ENCODE measurements at places on chromosomes 1 and 21.

DNA sequence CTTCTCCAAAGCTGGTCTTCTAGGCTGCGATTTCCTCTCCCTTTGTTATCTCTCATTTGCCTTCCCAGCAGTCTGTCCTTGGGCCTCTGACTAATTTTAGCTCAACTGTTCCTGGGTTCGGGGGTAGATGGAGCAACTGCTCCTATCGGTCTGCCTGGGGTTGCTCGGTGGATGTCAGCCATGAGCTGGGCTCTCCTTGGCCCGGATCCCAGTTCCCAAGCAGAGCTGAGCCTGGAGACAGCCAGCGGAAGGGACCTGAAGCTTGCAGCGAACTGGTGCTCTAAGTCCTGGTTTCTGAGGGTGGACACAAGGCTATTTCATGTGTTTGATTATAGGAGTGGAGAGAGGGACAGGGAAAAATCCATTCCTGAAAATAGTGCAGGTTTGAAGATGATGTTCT lies 423.0 kb downstream of the RPS6KC1 start:
- DNase-seq = no peak

GRCh38 chr1:57063406-57064125 lies 97.8 kb upstream of the C8B start:
- no peak for DNase-seq

GRCh38 chr1:197327776-197328364 lies 59.8 kb downstream of the CRB1 start:
- DNase-seq = no peak

- DNase-seq = no peak
These were observed 51.9 kb downstream of the DIPK1A start for GRCh38 chr1:92909321-92909720.

DNA sequence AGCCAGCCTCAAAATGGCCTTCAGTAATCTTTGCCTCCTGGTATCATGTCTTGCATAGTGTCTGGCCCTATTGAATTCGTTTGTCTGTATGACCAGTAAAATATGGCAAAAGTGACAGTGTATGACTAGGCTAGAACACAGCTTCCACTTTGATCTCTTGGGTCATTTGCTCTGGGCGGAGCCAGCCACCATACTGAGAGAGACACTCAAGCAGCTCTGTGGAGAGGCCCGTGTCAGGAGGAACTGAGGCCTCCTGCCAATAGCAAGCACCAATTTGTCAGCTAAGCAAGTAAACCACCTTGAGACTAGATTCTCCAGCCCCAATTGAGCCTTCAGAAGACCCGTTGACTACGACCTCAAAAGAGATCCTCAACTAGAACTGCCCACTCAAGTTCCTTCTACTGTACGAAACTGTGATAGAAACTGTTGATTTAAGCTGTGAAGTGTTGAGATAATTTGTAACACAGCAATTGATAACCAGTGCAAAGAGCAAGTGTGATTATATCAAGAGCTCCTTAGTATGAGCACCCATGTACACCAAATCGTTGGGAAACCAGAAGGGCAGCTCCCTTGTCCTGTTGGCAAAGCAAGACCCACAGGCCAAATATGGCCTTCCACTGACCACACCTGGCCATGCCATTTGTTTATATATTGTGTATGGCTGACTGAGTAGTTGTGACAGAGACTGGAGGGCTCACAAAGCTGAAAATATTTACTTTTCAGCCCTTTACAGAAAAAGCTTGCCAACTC lies 52.7 kb upstream of the SERBP1 start:
- no peak for DNase-seq

DNA sequence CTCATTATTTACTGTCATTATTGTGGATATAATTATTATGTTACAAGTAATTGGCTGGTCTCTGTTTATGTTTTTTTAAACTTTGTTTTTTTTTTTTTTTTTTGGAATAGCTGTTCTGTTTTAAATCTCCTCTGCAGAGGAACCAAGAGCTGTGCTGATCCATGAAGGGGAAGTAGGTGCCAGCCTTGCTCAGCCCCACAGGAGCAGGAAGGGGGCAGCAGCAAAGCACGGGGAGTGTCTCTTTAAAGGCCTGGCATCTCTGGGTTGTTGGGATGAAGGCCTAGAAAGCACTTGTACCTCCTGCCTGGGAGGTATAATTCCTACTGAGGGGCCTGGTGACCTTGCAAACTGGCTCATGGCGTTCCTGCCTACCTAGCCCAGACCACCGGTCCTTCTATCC lies 2.5 kb upstream of the GRHL3 start:
- no peak for DNase-seq

DNA sequence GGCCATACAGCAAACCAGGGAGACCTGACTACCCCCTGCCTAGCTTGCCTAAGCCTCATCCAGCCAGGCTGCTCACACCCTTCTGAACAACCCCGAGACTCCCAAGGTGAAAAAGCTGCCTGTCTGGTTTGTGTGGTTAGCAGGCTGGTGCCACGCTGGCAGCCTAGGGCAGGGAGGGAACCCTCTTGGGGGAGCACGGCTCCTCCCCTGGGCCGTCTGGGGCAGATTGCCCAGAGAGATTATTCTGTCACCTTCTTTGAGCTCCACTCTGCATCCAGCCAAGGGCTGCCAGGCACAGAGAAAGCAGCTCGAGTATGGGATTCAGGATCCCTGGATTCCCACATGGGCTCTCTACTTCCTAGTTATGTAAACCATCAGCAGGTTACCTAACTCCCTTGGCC lies 27.5 kb upstream of the TCEA3 start:
- no peak for DNase-seq

DNA sequence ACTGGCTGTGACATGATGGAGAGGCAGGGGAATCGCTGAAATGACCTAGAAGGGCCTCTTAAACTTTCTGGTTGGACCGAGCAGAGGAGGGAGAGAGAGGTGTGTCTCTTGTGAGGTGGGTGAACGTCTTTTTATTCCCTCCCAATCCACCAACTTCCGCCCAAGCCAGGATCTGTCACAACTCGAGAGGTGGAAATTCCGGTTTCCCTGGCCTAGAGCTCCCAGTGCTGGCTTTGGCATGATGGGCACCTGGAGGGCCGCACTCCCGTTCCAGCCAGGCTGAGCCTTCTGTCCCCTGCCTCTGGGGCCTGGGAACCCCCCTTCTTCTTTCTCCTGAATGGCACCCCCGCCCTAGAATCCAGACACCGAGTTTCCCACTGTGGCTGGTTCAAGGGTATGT lies at the start of gene SEMA4A:
Gene SEMA4A (plus strand): TSS at position 224 of the 400 bp plus-strand sequence. CDS start 994 bp downstream, outside the sequence.
- no peak for DNase-seq

DNA sequence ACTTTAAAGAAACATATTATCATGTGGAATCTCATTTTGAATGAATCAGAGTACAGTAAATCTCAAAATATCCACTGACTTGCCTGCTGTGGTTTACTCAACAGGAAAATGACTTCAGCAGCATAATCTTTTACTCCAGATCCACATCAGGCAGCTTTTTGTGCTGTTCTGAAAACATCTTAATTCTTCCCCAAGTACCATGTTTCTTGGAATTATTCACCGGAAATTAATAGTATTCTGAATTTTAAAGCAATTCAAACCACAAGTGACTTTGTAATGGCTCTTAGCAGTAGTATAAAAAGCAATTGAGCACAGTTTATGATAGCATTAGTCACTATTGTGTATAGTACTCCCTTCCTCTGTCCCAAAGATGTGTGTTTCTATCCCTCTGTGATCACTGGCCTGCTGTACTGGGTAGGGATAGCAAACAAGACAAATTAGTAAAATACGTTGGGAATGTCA lies 64.2 kb upstream of the ERRFI1 start:
- DNase-seq = no peak

DNA sequence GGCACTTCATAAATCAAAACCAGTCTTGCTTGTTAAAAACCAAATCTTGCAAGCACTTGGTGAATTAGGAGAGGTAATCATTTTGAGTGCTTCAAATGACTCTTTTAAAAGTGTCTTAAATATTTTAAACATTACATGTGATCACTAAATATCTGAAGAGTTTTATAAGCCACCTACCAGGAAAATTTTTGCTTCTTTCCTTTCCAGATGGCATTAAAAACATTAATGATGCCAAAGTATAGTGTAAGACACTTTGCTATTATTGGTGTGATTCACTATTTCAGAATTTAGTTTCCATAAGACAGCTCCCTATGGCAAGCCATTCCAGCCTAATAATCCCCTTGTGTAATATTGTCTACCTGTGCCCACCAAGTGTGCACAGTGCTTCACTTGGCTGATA lies 548.8 kb upstream of the ADAMTS5 start:
- no peak for DNase-seq

GRCh38 chr1:193221651-193222050 lies 35.2 kb upstream of the B3GALT2 start:
- DNase-seq = peak; percentile 48

GRCh38 chr1:177884479-177885021 lies 85.3 kb downstream of the SEC16B start:
- no peak for DNase-seq

DNA sequence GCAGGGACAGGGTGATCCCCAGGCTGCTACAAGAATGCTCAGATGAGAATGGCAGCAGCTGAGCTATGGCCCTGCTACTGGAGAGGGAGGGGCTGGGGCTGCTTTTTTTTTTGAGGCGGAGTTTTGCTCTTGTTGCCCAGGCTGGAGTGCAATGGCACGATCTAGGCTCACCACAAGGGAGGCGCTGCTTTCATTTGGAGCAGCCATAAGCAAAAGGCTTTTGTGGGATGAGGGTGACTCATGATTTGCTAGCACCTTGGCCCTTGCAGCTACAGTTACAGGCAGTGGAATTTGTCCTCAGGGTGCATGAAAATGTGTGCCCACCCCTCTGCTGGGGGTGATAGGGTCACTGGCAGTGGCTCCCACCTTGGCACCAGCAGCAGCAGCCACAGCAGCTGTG lies 32.4 kb upstream of the CYP4A22 start:
- no peak for DNase-seq

- DNase-seq = no peak
These were observed 344.3 kb downstream of the DUSP10 start for GRCh38 chr1:221397606-221398005.

DNA sequence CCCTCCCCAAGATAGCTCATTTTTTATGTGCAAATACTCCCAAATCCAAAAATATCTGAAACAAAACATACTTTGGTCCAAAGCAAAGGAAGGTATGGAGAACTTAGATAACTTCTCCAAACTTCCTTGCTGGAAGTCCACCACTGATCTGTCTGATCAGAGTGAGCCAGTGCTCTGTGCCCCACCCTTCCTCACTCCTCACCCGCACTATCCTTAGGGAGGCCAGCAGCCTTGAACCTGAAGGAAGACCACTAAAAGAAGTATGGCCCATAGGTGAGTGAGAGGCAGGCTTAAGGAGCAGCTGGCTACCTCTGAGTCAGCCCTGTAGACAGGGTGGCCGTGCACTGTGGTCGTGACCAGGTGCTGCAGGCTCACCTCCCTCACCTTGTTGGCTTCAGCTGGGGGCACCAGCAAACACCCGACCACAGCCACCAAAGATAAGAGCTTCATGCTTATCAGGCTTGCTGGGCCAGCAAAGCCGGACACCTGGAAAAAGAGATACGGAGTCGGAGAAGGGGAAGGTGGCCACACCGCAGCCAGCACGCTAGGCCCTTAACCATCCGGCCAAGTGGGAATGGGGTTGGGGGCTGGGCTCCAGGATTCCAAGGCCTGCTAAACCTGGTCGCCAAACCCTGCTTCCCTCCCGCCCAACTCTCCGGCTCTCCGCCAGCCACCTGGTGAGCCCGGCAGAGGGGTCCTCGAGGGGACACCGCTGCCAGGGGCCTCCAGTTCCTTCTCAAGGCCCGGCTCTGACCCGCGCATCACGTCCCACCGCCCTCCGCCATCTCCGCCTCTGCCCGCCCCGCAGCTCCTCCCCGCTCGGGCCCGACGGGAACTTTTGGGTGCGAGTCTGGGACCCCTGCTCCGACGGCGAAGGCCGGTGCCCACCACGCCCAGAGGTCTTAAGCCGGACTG lies 543 bp downstream of the TMEM9 start:
- peak; percentile 69 for DNase-seq

GRCh38 chr1:190864013-190864641 lies 386.5 kb upstream of the BRINP3 start:
- DNase-seq = no peak

GRCh38 chr1:30919025-30919881 lies 10.7 kb upstream of the SDC3 start:
- DNase-seq = no peak

DNA sequence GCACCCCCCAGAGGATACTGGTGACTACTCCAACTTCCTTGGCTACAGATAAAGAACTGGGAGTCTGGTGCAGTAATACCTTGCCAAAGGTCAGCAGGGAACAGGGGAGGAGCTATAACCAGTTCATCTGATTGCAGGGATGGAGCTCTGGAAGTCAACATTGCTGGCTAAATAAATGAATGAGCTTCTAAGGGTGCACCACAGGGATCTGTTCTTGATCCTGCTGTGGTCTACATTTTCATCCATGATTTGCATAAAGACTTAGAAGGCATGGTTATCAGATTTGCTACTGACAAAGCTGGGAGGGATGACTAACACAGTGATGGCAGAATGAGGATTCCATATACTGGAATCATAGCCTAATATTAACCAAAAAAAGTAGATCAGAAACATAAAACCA lies 18.3 kb downstream of the PLEKHA6 start:
- DNase-seq = peak; percentile 77

DNA sequence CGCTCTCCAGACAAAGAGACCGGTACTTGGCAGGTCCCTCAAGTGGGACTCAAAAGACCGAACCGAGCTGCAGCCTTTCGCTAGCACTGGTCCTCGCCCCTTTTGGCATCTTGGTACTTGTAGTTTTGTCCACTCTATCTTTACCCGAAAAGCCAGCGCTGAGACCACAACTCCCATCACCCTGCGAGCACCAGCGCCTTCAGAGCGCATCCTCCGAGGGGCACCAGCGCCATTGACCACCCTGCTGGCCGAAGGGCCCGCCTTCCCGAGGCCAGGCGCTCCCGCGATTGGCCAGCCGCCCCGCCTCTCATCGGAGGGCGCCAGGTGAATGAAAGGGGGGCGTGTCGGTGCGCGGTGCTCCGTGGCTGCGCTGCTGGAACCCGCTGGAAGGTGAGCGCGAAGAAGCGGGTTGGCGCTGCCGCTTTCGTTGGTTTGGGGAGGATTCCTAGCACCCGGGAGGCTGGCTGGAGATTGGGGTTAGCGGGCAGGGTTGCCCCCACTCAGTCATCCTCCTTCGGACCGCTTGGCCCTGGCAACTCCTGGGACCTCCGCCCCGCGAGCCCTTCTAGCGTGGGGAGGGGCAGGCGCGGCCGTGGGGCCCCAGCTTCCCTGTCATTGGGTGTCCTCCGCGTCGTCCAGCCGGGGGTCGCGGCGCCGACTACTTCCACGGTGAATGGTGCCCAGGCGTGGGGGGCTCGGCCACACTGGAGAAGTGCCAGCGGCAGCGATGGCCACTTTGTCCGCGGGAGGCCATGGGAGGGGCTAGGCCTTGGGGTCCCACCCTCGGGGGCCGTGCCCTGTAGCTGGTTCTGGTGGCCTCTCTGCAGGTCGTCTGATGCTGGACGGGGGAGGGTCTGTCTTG lies at the start of gene ZBTB8B:
Gene ZBTB8B (plus strand): TSS at position 357 of the 862 bp plus-strand sequence. CDS start 5,553 bp downstream, outside the sequence.
- DNase-seq = peak; percentile 47

GRCh38 chr1:78297836-78298235 lies 192.9 kb upstream of the PTGFR start:
- DNase-seq = no peak

Data from NCI-H2081 (cell line).